ENCODE measurements at places on chromosomes 12 and 14. TPM values are rescaled to one million over a fixed set of nuclear protein-coding genes. Genes with fewer than 3 reads are reported as not detected.

DNA sequence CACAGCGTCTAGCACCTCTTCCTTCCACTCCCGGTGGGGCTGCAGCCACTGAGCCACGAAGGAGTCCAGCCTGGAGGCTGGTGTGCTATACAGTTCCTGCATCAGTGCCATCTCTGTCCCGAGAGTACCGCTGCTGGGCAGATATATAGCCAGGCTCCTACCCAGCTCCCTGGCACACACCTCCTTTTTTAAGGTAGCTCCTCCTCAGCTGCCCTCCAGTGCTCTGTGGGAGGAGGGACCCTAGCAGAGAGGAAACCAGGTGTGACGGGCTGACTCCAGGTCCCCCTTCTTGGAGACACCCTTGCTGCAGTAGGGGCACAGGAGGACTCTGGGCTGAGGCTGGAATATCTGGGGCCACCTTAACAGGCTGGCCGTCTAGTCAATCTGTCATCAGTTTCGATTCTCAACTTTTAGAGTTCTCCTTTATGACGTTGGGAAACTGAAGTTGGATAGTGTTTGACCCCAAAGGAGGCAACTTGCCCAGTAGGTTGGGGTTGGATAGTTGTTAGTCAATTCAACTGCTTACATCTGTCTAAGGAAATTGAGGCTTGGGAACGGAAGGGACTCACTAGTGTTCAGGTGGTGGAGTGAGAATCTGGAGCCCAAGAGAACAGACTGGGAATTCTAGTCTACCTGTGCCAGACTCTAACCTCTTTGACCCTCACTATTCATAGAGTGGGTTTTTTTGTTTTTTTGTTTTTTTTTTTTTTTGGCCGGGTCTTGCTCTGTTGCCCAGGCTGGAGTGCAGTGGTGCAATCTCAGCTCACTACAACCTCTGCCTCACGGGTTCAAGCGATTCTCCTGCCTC, at the start of gene OASL:
Gene OASL (minus strand): TSS at position 386 of the 808 bp plus-strand sequence. CDS start 275 bp downstream, at position 111.
- DNase-seq = peak; percentile 87

DNA sequence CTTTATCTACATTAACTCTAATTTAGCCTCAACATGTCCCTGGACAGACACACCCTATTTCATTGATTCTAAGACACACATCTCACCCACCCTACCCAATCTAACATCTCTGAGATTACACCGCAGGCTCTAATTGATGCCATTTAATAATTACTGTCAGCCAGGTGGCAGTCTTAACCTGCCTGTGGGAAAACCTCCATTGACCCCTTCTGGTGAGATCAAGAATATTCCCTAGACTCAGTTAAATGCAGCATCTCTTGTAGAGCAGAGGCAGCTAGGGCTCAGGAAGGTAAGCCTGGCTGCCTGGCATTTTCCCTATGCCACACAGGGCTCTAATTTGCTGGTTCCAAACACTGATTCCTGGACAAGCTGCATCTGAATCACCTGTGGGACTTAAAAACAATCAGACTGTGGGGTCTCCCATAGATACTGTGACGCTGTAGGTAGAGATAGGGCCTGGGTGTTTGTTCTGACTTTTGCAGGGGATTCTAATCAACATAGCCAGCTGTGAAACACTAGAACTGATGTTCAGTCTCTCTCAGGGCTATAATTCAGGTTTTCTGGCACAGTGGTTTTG, 14.3 kb downstream of the MCRS1 start:
- DNase-seq = no peak

- DNase-seq = no peak
These were observed 129.3 kb upstream of the LMNTD1 start for GRCh38 chr12:25682421-25682820.

- DNase-seq = no peak
These were observed 34.5 kb upstream of the PLEK2 start for GRCh38 chr14:67446371-67447032.

- DNase-seq = peak; percentile 34
These were observed 12.4 kb downstream of the OAS3 start for GRCh38 chr12:112950701-112951100.

- no peak for DNase-seq
These were observed 8.2 kb downstream of the AREL1 start for GRCh38 chr14:74704656-74705055.

NANOG gene
- total RNA-seq = not detected

IGF1 gene
- 1.1 TPM for total RNA-seq

Measured in activated CD8-positive, alpha-beta memory T cell treated with anti-CD3 and anti-CD28 coated beads, Interleukin-2, amount 10 ng/mL, durations not matched to agents 7 days and 5 days (primary cell).